ENCODE measurements at places on chromosomes 6 and 20.

DNA sequence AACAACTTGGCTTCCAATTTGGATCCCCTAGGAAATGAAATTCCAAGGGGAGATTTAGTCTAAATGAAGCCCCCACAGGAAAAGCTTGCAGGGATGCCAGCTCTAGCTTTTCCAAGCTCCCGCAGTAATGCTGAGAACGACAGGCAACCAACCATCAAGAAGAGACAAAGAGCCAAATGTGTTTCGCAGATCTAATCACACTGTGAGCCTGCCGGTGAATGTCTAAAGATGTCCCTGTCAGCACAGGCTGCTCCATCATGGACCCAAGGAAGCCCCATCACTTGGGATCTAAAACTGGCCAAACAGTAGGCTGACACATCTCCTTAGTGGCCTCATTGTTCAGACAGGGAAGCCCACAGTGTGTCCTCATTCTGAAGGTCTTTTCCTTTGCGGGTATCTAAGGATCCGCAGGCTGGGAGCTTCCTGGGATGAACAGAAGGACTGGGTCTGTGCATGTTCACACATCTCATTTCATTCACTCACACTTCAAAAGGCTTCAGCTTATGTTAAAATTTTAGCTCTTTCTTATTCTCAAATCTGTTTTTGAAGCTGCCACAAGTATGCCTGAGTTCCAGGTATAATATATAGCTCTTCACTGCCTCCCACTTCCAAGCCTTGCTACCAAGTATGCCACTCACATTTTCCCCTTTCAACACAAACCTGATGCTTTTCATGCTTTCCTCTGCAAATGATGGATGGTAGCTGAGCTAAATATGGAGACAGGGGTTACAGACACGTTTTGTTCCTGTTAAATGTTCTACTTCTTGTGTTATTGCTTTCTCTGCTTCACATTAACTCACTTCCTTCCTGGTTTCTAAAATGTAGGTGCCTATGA lies 229.8 kb downstream of the HIVEP2 start:
- DNase-seq, result no peak

GRCh38 chr20:48189181-48189580 lies 403.9 kb upstream of the SULF2 start:
- no peak for DNase-seq

- DNase-seq, result no peak
Measured at GRCh38 chr6:6964675-6965074, 143.1 kb upstream of the RREB1 start.

GRCh38 chr6:130575557-130575956 lies 209.7 kb downstream of the TMEM200A start:
- no peak for DNase-seq

- DNase-seq, result no peak
Measured at GRCh38 chr6:16098211-16098610, 30.7 kb upstream of the MYLIP start.

GRCh38 chr6:127190552-127190951 lies 72.1 kb downstream of the RSPO3 start:
- no peak for DNase-seq

- DNase-seq, result no peak
Measured at GRCh38 chr6:40819182-40819834, 219.7 kb downstream of the UNC5CL start.

All from stimulated activated CD8-positive, alpha-beta memory T cell treated with anti-CD3 and anti-CD28 coated beads, Interleukin-15, amount 100 ng/mL, for 24 hours (primary cell).